ENCODE measurements at places on chromosomes 5 and 9.

- DNase-seq: peak; percentile 8
These were observed 16.6 kb downstream of the OR2V1 start for GRCh38 chr5:181114284-181114843.

GRCh38 chr5:34452170-34452828 is 203.8 kb upstream of the RAI14 start:
- DNase-seq: no peak

DNA sequence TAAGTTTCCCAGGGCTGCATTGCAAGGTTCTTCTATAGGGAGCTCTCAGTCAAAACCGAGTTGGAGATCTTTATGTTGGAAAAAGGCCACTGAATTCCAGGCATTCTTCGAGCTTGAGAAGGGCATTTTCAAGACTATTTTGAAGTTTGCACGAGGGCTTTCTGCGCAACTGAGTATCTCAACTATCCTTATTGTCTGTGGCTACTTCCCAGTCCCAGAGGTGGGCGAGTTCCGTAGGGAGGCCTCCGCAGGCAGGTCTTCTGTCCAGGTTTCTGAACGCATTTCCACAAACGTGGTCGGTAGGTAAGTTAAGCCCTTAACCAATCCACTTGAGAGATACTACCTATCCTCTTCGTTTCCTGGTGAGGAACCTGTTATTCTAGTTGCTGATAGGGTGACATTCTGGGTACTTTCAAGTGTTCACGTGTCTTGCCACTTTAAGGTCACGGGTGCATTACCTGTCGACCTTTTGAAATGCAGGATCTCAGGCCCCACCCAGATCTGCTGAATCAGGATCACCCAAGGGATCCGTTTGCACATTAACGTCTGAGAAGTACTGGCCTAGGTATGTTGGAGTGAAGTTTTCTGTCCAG is 51.4 kb upstream of the TJP2 start:
- DNase-seq: no peak

GRCh38 chr5:150490754-150491153 is 17.2 kb upstream of the NDST1 start:
- DNase-seq: no peak

DNA sequence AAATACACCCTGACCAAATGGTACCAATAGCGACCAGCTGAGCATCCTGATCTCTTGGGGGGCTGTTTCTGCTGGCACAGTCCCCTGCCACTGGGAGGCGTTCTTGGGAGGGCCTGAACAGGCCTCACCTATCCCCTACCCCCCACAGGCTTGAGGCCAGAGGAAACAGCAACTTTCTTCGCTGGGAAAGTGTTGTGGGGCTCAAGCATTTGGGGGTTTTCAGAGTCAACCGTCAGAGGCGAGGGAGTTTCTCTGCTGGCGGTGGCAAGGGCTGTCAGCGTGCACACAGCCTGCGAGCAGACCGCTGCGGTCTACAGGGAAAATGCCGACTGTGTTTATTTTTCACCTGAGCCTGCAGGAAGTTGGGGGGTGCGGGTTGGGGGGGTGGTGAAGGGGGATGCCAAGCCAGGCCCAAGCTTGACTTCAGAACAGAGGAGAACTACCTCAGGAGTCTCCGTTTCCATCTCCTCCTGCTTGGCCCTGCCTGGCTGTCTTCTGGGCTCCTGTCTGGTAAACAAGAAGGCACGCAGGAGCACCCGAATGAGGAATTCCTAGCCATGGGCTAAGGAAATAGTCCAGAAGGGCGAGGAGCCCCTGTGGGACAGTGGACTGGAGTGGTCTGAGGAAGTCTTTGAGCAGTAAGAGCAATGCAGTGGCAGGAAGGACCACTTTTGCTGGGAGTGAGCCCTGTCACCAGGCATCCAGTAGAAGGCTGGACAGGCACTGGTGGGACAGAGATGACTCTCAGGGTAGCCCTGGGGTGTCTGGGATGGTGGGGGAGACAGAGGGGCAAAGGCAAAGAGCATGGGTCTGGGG is 18.1 kb downstream of the TCF7 start:
- no peak for DNase-seq

DNA sequence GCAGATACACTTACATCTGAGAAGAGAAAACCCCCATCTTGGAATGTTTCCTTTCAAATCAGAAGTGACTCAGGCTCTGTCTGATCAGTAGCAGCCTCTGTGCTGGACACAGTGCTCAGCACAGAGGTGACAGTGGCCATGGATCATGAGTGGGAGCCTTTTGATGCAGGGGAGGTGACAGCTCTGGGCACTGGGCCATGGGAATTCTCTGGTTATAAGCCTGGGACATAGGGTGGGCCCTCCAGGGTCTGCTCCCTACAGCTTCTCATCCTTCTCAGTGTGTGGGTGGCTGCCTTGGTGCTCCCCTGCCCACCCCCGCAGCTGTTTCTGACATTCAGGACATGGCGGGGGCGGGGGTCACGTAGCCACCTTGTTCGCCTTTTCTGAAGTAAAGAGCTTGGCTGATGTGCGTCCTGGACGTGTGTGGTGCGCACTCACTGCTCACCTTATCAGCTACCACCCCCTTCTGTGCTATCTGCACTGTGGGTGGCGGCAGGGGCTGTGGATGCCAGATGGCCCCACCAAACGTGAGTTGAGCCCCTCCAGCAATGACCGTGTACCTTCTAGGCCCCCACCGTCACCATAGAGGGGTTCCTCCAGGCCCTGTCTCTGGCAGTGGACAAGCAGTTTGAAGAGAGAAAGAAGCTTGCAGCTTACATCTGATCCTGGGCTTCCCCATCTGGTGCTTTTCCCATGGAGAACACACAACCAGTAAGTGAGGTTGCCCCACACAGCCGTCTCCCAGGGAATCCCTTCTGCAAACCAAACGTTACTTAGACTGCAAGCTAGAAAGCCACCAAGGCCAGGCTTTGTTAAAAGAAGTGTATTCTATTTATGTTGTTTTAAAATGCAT is 24.0 kb downstream of the TRIP13 start:
- peak; percentile 38 for DNase-seq

- DNase-seq: no peak
These were observed 287.1 kb upstream of the CDH9 start for GRCh38 chr5:27325513-27325912.

DNA sequence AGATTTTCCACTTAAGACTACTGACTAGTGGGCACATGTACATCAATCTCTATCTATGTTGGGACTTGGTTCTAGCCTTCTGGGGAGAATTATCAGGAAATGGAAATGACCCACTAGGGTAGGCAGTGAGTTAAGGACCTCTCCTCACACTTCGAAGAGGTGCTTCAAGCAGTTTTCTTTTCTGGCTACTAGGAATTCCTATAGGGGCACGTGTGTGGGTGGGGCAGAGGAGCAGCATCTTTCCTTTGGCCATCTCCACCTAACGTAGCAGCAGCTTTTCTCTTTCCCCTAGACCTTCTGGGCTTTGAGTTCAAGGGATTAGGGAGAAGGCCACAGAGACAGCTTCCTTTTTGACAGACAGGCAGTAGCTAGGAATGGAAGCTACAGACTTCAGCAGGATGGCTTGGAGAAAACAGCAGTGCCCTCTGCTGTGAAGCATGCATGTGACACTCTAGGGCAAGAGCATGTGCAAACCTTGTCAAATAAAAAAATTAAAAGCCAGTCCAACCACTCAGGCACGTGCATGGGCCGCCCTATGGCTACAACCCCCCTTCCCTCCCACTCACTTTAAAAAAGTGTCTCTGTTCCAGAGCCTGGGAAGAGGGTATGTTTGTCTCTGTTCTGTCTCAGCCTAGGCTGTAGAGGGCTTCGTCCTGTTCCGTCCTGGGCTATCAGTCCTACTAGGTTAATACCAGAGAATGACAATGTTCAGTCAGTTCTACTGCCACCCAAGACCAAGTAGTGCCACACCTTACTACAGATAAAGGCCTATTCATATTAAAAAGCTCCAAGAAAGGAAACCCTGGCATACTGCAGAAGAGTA is 8.7 kb upstream of the GFRA3 start:
- peak; percentile 67 for DNase-seq

DNA sequence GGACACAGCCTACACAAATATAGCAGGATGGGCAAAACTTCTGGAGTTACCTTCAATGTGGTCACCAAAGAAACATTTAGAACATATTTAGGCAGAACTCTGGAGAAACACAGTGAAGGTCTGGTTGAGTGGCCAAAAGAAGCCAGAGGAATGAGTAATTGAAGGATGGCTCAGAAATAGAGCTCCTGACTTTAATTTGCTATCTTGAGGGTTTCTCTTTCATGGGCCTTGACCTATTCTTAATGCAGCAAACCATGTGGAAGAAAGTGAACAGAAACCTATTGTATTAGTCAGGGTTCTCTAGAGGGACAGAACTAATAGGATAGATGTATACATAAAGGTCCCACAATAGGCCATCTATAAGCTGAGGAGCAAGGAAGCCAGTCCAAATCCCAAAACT is 650.5 kb downstream of the ACTL7B start:
- DNase-seq: no peak

GRCh38 chr5:176394881-176395675 is 6.5 kb downstream of the HIGD2A start:
- no peak for DNase-seq

- no peak for DNase-seq
These were observed 5.3 kb downstream of the MACROH2A1 start for GRCh38 chr5:135393691-135394090.

DNA sequence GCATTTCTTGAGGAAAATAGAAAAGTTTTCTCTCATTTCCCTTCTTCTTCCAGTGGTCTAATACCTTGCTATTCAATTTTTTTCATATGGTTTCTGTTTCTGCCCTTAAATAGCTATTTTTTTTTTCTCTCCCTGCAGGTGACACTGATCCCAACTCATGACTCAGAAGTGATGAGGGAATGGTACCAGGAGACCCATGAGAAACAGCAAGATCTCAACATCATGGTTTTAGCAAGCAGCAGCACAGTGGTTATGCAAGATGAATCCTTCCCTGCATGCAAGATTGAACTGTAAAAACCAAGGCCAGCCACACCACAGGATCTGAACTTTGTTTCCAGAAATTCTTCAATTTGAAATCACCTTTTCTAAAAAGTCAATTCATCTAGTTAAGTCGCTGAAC is 97.7 kb downstream of the MAP1B start:
- DNase-seq: no peak

DNA sequence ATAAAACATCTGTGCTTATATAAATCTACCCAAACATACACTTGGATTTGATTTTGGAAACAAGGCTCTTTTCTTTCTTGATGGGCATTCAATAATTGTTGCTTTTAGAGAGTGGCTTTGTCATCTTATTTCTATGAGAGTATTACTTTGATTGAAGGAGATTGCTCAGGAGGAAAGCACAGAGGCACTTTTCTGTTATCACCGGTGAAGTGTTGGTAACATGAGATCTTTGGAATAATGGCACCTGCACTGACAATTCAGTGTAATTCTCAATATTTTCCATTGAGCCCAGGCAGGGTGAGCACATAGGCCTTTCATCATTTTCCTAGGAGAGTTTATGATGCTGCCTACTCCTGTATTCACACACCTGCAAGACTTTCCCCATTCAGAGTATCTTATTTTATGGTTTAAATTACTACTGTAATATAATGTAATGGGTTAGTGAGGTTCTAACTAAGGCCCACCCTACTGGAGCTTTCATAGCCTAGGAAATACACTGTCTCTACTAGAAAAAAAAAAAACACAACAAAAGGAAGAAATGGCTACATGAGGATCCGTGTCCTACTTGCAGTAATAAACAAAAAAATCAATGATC is 244.3 kb downstream of the DENND1A start:
- no peak for DNase-seq

- no peak for DNase-seq
These were observed 79.6 kb upstream of the SLC25A51 start for GRCh38 chr9:37983381-37984067.

DNA sequence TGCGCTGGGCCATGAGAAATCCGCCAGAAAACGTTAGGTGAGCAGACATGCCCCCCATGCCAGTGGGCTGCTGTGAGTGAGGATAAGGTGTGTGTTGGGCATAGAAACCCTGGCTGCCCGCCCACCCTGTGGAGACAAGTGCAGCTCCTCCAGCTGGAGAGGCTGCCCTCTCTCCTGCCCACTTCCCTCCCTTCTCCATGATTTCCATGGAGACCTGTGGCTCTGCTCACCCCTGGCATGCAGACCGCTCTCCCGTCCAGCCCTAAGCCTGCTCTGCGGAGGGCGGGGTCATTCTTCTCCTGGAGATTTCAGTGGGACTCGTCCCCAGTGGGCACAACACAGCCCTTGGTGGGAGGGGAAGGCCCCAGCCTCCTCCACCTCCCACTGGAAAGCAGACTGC is 133.0 kb upstream of the FAM120A start:
- no peak for DNase-seq

- DNase-seq: no peak
These were observed 6.3 kb upstream of the NR5A1 start for GRCh38 chr9:124513376-124513994.

- no peak for DNase-seq
These were observed 2.1 kb downstream of the CFAP77 start for GRCh38 chr9:132412089-132412488.

DNA sequence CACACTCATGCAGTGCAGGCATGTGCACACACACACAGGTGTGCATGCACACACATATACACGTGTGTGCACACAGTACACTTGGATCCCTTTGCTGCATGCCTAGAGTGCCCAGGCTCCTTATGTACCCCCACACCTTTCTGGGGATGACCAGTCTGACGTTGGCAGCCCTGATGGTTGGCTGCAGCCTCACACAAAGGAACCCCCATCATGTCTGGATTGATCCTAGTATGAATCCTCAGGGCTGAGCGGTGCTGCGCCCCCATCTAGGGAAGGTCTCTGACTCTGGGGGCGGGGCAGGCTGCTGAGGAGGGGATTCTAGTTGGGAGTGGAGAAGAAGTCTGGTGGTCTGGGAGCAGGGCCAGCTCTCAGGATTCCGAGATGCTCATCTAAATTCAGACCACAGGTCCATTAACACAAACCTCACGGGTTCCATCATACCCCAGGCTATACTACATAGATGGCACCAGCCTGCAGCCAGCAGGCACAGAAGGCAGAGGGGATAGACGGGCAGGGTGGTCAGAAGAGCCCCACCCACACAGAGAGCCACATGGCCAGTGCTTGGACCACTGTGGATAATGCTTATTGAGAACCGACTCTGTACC is 50.5 kb upstream of the OLFM1 start:
- DNase-seq: no peak

DNA sequence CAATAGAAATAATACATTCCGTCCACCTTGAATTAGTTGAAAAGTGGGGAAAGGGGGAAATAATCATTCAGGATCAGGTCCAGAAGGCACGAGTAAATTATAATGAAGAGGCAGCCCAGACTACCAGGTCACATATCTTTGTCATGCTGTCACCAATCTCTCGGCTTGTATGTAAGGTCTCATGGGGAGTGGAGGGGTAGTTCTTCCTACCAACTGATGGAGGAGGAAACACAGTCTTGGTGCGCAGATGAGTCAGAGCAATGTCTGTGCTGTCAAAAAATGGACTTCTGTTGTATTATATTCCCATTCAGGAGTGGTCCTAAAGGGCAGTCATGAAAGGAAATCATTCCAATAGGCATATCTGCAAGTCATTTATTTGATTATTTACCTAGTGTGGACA is 164.2 kb upstream of the PTGER4 start:
- DNase-seq: no peak

GRCh38 chr9:18122171-18122570 is 351.8 kb upstream of the ADAMTSL1 start:
- no peak for DNase-seq

DNA sequence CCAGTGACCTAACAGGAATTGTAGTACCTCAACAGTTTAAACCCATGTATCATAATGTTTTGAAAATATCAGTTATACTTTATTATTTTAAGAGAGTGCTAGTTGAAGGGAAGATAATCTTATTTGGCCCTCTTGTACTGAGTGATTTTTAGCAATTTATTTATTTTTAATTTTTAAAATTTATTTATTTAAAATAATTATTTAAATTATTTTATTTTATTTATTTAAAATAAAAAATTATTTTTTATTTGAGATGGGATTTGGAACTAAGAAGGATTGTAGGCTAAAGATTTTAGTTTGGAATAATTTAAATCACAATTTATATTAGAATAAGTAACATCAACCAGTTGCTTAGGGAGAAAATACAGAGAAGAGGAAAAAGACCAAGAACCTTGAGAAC is 54.2 kb downstream of the NAA35 start:
- no peak for DNase-seq
